ENCODE measurements at places on chromosomes 1 and 21. TPM values are rescaled to one million over a fixed set of nuclear protein-coding genes. Genes with fewer than 3 reads are reported as not detected.

The PGBD5 gene
- total RNA-seq, result 0.13 TPM

The ARHGEF11 gene
- total RNA-seq, result 21.2 TPM

The GPR3 gene
- total RNA-seq, result 0.88 TPM

The CRYAA gene
- total RNA-seq, result 5.2 TPM

The C1orf87 gene
- total RNA-seq, result not detected

The AXDND1 gene
- total RNA-seq, result 0.40 TPM

The CD247 gene
- total RNA-seq, result 0.20 TPM

The ACTL8 gene
- 0.64 TPM for total RNA-seq

The LRRC39 gene
- not detected for total RNA-seq

The CERS2 gene
- total RNA-seq, result 188 TPM

The HEYL gene
- total RNA-seq, result not detected

The MTX1 gene
- total RNA-seq, result 71.5 TPM

Measured in HepG2 (cell line).